Central memory CD8-positive, alpha-beta T cell (primary cell): ENCODE measurements at places on chromosomes 2 and 18.

GRCh38 chr2:171386627-171387026 lies 47.2 kb downstream of the METTL8 start:
- no peak for DNase-seq

DNA sequence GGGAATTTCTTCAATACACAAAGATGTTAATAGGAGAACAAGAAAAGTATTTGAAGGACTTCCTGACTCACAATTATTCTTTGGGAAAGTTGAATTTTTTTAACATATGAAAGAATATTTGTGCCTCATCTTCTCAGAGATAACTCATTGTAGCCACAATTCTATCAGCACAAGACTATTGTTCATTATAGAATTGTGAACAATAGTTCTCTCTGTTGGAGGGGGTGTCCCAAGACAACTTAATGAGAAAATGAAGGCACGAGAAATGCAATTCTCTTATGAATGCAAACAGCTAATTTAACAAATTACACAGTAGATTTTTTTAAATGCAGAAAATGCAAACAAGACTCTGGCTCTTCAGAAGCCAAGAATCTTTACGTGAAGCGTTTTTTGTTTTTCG lies 157.0 kb downstream of the BARD1 start:
- no peak for DNase-seq

GRCh38 chr2:126368758-126369157 lies 287.2 kb upstream of the GYPC start:
- DNase-seq: no peak

- no peak for DNase-seq
Observed at GRCh38 chr2:73987109-73987947, 2.6 kb downstream of the TET3 start.

DNA sequence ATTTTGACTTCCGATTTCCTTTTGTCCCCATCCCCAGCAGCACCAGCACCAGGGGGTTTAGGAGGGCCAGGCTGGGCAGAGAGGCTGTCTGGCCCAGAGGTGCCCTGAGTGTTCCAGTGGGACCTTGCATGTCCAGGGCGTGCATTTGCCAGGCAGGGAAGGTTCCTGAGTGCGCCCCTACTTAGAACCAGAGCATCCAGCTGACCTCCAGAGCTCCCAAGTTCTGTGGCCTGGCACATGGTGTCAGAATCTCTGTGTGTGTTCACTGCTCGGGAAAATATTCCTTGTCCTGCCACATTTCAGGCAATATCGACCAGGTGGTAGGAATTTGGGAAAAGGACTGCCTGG lies 5.5 kb downstream of the SIX3 start:
- no peak for DNase-seq

- DNase-seq: no peak
Observed at GRCh38 chr2:98086491-98087446, at the start of gene VWA3B. VWA3B (plus strand) TSS chr2:98087167; CDS start chr2:98093093, 5,926 bp downstream.

- DNase-seq: no peak
Observed at GRCh38 chr2:979069-979928, 28.6 kb downstream of the SNTG2 start.

GRCh38 chr2:10301941-10302478 lies 694 bp upstream of the HPCAL1 start:
- no peak for DNase-seq

DNA sequence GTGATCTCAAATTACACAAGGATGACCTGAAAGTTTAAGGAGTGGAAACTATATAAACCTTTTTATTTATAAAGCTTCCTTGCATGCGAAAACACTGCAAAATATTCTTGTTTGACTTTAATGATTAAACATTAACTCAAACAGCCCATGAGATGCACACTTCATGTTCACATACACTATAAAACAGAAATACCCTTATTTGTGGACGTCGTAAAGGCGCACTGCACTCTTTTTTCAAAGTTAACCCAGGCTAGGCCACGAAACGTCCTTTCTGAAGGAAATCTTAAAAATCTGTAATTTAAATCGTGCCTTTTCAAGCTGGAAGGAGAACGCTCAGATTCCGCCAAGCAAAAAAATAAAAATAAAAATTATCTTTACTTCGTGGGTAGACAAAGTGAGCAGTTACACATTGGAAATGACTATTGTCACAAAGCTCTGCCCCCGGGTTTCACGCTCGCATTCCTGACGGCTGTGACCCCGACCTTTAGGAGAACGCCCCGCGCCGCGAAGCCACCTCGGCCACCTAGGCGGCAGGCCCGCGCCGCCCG lies 728 bp downstream of the FAM168B start:
- DNase-seq: no peak

- DNase-seq: no peak
Observed at GRCh38 chr2:136207030-136207623, 89.2 kb upstream of the CXCR4 start.

DNA sequence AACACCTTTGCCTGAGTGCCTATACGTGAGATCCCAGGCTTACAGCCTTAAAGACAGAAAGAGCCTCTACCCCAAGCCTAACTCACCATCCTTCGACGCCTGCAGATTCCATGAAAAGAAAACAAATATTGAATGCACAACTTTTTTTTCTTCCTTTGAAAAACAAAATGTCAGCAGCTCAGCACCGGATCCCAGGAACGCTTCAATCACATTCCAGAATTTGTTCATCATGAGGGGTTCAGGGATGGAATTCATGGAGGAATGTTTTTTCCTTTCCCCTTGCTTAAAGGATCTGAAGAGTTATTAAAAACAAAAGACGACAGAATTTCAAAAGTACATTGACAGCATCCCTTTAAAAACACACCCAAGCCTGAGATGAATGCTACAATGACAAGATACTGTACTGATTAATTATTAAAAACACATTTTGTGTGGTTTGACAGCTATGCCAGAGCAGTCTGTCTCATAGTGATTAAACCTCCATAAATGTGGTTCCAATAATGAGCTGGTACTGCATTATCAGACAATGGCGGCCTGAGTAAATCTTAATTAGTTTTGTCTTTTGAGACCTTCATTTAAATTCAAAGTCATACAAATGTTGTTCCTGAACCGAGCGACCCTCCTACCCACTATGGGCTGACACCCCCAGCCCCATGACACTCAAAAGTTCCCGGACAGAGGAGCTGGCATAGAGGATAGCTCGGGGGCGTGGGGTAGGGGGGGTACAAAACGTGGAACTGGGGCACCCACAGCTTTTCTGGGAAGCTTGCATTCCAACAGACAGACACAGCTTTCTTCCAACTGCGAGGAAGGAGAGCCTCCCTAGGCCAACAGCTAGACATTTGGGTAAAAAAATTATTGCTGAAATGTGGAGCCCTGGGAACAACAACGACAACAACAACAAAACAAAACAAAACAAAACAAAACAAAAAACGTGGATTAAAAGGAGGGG lies 227.5 kb downstream of the TTC32 start:
- DNase-seq: no peak

DNA sequence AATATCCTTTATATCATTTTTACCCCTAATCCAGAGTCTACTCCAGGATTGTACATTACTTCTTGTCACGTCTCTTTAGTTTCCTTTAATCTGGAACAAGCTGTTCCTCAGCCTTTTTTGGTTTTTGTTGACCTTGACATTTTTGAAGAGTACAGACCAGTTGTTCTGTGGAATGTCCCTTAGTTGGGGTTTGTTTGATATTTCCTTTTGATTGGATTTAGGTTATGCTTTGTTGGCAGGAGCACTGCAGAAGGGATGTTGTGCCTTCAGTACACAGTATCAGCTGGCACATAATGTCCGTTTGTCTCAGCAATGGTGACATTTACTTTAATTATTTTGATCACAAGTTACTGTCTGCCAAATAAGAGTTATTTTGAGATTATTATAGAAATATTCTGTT lies 160.6 kb downstream of the MEIS1 start:
- no peak for DNase-seq

GRCh38 chr18:34495506-34495905 lies 214.6 kb upstream of the DTNA start:
- no peak for DNase-seq

GRCh38 chr18:21831413-21831831 lies 90.8 kb downstream of the MIB1 start:
- no peak for DNase-seq

DNA sequence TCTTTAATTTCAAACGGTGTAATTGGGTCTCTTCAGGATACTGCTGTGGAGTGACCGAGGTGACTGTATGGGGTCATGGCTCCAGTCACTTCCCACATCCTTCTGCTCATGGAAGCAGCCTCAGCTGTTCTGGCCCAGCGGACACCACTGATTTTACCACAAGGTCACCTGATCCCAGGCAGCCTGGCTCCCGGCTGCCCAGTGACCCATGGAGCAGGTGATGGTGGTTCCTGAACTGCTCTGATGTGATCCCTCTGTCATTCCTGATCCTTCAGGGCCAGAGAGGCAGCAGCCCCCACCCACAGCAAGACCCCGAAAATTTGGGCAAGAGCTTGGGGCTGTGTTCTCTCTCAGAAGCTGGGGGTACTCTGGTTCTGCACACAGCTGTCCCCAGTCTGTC lies 35.5 kb upstream of the HS6ST1 start:
- DNase-seq: no peak

GRCh38 chr18:66972681-66973080 lies 368.8 kb upstream of the CDH19 start:
- DNase-seq: no peak

DNA sequence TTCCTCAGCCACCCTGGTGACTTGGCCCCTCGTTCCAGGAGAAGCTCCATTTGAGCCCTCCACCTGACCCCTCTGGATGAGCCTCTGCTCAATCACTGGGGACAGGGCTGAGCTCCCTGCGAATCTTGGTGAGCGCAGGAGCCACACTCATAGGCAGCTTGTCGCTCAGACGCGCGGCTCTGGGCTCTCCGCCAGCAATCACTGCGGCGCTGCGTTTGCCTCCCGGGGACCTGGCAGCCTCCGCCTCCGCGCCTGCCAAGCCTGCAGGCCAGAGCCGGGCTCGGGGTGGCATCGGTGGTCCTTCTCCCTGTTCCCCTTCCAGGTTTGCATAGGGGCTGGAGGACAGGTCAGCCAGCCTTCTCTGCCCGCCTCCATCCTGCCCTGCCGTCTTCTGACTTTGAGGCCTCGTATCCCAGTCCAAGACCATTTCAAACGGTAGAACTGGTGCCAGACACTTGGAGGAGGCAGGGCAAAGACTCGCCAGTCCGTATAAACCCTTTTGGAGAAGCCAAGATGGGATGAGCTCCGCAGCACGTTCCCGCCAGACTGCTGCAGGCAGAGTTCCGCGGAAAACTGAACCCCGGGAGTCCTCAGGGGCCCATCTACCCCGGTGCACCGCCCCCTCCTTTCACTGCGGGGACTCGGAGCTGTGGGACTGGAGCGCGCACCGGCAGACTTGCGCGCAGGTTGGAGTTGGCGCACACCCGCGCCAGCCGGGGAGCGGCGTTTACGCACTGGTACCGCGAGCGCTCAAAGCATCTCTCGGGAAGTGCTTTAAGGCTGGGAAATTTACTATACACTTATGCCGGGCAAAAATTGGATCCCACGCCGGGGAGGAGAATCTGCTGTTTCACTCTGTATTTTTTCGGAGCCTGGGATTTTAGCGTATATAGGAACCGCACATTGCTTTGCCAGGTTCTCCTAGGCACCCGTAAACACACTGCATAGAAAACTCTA lies 1.1 kb upstream of the TACR1 start:
- DNase-seq: no peak

GRCh38 chr2:175167076-175167791 lies 769 bp downstream of the ATF2 start:
- DNase-seq: no peak

GRCh38 chr2:202022755-202023154 lies 10.9 kb upstream of the FZD7 start:
- DNase-seq: no peak

- DNase-seq: no peak
Observed at GRCh38 chr2:36819095-36819711, 122.7 kb downstream of the VIT start.

- no peak for DNase-seq
Observed at GRCh38 chr2:122530814-122531213, 775.4 kb downstream of the TSN start.

- DNase-seq: no peak
Observed at GRCh38 chr2:66460031-66460430, 25.1 kb downstream of the MEIS1 start.

DNA sequence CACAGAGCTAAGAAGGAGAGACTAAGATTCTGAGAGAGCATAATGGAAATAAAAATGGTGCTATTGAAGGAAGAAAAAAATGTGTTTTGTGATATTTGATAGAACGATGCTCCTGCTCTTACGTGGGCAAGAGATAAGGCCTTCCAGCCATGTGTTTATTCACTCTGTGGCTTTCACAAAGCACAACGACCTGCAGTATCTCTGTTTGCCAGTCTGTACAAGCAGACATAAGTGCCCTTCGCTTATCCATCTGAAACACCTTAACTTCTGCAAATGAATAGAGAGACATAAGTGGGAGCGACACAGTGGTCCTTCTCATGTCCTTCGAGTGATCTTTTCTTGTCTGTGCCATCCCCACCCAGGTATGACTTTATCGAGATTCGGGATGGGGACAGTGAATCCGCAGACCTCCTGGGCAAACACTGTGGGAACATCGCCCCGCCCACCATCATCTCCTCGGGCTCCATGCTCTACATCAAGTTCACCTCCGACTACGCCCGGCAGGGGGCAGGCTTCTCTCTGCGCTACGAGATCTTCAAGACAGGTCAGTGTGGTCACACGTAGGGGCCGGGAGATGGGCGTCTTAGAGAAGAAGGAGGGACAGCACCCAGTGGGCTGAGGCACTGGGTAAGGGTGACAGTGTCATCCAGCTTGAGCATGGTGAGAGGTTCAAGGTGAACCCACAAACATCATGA lies 33.7 kb downstream of the NRP2 start:
- DNase-seq: no peak

DNA sequence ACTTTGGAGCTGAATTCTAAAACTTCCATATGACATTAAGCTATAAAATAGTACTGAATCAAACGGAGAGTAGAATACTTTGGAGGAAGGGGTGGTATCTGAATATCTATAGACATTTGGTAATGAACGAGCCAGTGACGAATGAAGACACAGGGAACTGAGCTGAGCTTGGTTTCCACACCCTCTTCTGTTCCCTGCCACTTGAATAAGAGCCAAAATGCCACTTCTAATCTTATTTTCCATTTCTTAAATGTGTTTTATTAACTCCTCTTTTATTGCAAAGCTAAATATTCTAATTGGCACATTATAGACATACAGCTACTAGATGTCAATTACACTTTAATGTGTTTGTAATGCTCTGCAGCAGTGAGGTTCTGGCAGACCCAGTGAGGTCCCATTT lies 76.1 kb downstream of the AFF3 start:
- no peak for DNase-seq

DNA sequence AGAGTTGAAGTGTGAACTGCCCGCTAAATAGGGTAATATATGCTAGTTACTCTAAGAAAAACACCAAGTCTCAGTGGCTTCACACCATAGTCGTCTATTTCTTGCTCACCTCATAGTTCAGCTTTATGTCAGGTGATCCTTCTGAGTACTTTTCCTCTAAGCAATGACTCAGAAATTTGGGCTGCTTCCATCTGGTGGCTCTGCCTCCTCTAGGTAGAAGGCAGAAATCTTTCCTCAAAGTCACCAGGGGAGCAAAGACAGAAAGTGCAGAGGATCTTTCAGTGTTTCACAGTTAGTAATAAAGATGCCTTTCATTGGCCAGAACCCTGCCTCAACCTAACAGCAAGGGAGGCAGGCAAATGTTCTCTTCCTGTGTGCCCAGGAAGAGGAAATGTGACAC lies 17.3 kb downstream of the CDH20 start:
- DNase-seq: no peak

- DNase-seq: no peak
Observed at GRCh38 chr2:99857867-99858444, 284.4 kb downstream of the AFF3 start.

GRCh38 chr2:239462671-239463506 lies 62.1 kb upstream of the HDAC4 start:
- no peak for DNase-seq

GRCh38 chr2:224126440-224126839 lies 87.4 kb upstream of the SERPINE2 start:
- no peak for DNase-seq

- DNase-seq: no peak
Observed at GRCh38 chr2:239249776-239250175, 151.0 kb downstream of the HDAC4 start.
